Mesenteric fat pad (tissue), 1 donor: ENCODE measurements at places on chromosomes 1 and 21. TPM values are rescaled to one million over a fixed set of nuclear protein-coding genes. Genes with fewer than 3 reads are reported as not detected.

- DNase-seq = no peak
These were observed 384.6 kb downstream of the MATN1 start for GRCh38 chr1:30338765-30339164.

DNA sequence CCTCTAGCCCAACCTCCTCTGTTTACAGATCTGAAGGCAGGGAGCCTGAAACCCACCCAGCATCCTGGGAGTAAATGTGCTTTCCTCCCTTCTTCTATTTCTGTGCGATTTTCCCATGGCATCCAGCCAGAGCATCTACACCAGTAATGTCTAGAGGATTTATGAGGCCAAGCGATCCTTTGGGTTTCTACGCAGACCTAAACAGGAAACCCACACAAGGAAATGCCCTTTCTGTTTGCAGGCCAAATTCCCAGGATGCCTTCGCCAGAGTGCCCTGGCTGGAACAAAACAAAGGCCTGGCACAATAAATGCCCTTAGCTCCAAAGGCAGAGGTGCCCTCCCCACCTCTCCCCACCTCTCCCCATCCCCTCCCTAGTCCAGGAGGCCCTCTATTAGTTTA is 110.5 kb upstream of the CDC42BPA start:
- DNase-seq = no peak

DNA sequence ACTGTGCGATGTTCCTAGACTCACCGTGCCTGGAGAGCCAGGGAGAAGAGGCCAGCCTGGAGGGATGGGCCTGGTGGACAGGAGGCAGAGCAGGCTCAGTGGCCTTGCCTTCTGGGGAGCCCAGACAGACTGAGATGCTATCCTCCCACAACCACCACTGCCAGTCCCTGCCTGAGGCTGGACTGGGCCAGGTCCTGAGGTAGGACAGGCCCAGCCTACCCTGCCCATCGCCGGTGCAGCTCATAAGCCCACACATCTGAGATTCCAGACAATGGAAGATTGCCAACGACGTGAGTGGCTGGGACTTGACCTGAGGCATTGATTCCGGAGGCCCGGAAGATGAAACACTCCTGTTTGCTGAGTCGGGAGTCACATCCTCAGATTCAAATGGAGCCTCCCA is 5.8 kb downstream of the CLEC20A start:
- DNase-seq = no peak

- no peak for DNase-seq
These were observed 61.4 kb upstream of the TNFSF18 start for GRCh38 chr1:173112129-173112528.

GRCh38 chr1:223011505-223011856 is 131.6 kb downstream of the TLR5 start:
- DNase-seq = no peak

DNA sequence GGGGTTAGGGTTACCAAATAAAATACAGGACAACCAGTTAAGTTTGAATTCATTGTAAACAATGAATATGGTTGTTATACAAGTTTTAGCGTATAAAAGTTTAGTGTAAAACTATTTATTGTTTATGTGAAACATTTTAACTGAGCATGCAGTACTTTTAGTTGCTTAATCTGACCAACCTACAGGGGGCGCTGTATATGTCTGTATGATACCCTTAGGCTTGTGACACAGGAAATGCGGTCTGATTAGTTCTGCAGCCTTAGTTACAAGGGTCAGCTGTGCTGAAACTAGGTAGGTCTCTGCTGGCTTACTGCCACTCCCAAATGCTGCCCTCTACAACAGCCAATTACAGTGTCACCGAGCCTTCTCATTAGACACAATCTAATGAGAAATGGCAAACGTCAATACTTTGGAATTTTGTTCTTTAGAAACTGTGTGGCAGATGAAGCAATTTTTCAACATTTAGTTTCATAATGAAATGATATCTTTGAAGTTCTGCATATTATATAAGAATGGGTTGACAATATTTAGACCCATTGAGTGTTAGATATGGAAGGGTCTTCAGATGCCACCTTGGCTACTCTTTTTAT is 56.2 kb downstream of the NTNG1 start:
- DNase-seq = no peak

DNA sequence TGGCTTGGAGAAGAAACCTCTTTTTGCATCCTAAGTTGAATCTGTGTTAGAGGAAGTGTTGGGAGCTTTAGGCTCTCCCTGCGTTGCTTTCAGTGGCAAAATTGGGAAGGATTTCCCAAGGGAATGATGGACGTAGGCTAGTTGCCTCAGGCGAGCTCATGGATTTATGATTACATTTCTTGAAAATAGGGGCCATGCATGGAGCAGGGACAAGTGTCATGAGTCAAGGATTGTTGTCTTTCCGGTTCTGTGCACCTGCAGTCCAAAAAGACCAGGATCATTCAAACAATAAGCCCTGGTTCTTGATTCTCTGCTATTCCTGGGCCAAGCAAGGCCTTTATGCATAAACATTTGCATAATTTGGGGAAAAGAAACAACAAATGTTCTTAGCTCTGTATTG is 7.1 kb downstream of the MAN1C1 start:
- DNase-seq = no peak

- DNase-seq = no peak
These were observed 32.6 kb downstream of the ZBED6 start for GRCh38 chr1:203828002-203828401.

GRCh38 chr1:203480525-203481084 is 5.0 kb downstream of the PRELP start:
- no peak for DNase-seq

GRCh38 chr1:220353229-220354012 is 81.2 kb upstream of the RAB3GAP2 start:
- DNase-seq = no peak

DNA sequence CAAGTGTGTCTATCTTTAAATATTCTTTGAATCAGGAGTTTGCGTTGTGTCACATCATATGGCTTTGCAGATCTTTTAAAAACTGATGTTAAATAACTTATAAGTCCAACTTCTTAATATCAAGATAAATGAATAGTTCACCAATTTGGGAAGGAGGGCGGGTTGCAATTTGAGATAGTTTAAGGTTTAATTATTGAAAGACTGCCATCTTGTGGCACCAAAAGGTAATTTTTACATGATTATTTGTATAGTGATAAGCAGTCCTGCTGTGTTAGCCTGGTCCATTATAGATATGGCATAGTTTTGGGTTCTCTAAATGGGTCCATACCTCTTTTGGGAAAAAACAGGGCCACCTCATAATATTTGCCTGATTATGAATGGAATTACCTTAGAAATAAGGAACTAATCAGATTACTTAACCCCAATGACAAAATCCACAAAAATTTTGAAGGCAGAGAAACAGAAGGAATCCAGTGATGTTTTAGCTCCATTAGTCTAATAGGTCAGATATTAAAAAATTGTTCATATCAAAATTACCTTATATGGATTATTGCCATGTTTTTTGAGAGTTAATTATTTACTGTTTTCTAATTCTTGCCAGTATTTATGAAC is 64.3 kb downstream of the PRKAA2 start:
- no peak for DNase-seq

DNA sequence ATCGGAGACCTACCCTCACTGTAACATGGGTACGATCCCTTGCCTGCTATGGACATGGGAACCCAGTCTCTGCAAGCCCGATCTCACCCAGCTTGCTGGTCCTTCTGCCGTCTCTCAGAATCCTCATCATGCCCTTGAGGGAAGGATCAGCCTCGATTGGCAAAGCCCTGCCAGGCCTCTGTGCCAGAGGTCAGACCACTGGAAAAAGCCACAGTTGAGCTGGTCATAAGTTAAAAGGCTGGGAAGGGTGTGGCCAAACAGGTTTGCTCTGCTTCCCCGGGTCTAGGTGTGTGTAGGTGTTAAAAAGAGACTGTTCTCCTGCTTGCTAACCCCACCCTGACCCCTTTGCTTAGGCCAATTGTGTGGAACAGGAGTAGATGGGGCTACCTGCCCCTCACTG is 19.5 kb upstream of the PADI3 start:
- DNase-seq = no peak

GRCh38 chr1:23444596-23445390 is 20.2 kb upstream of the TCEA3 start:
- no peak for DNase-seq

GRCh38 chr1:30650968-30651320 is 72.4 kb downstream of the MATN1 start:
- DNase-seq = no peak

DNA sequence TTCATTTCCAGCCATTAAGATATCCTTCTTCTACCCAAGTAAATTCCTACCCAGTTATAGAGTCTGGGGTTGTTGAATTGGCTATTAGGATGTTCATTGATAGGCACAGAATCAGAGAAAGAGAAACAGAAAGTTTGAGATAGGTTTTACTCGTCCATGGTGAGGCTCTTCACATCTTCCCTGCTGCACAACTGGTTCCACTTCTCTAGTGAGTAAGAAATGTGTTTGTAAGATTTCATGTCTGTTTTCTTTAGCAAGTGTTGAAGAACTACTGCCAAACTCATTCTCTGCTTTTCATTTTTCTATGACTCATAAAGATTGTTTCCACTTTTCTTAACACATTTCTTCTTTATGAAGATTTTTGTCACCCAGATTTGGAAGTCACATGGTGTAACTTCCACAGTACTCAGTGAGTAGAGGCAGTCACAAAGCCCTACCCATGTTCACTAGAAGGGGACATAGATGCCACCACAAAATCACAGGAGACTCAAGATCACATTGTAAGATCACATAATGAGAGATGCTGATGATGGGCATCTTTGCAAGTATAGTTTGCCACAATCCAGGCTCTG is 152.3 kb downstream of the SNX7 start:
- DNase-seq = no peak

DNA sequence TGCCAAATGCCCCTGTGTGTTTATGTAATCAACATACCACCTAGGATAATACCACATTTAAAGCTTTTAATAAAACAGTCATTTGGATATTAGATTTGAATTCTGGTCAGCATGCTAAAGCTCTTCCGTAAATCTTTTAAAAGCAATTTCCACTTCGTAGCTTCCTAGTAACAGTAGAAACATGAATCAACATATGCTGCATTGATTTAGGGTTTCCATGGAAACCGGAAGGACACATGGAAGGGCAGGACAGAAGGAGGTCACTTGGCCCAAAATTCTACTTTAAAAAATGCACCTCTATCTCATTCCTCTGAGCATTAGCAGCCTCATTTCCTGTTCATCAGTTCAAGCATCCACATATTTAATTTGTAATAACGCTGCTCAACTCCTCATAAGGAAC is 8.1 kb downstream of the RGS8 start:
- DNase-seq = no peak

The GJA5 gene
- total RNA-seq = 25.7 TPM

The IL23R gene
- not detected for total RNA-seq

The UCK2 gene
- 25.6 TPM for total RNA-seq

The FMO1 gene
- total RNA-seq = 0.58 TPM

The RIMS3 gene
- 1.2 TPM for total RNA-seq

The FLG2 gene
- total RNA-seq = not detected

The KCNJ6 gene
- not detected for total RNA-seq

The OR6K3 gene
- not detected for total RNA-seq
